ENCODE measurements at places on chromosomes 7 and 10.

- no peak for DNase-seq
These were observed at the start of gene PIP for GRCh38 chr7:143131781-143132180. PIP (plus strand) TSS chr7:143132077; CDS start chr7:143132117, 40 bp downstream.

DNA sequence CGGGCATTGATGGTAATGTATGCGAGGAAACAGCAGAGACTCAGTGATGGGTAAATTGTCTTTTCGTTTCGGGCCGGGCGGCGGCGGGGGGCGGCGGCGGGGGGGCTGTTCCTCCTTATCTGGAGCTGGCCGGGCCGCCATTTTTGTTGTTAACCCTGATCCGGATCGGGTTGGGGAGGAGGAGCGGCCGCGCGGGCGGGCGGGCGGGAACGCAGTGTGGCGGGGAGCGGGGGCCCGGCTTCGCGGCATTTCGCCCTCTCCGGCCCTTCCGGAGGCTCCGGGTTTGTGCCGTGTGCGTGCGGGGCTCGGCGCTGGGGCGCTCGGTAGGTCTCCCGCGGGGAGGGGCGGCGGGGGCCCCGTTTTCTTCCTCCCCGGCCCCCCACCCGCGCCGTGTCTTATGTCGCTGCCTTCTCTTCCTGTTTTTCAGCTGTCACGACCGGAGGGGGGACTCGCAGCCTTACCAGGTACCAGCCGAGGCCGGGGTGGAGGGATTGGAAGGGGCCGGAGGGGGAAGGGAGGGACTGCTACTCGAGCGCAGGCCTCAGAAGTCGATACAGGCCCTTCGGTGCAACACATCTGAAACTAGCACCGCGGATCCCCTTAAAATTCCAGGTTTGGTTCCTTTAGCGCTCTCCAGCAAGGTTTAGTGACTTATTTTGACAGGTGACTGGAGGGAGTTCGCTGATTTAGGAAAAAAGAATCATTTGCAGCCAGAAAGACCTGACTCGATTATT lies 820 bp downstream of the WAC start:
- peak; percentile 77 for DNase-seq

DNA sequence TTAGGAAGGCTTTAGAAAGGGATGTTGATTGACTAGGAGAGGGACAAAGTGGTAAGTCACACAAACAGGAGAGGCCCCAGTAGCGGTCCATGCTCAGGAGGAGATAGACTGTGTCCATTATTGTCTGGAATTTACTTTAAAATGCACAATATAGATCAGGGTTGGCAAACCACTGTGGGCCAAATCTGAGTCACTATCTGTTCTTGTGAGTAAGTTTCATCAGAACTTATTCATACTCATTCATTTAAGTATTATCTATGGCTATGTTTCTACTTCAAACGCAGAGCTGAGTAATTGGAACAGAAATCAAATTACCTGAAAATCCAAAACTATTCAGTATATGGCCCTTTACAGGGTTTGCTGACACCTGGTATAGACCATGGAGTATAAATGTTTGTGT lies 166.5 kb downstream of the COL28A1 start:
- no peak for DNase-seq

- DNase-seq: no peak
These were observed 71.9 kb downstream of the FAM13C start for GRCh38 chr10:59290448-59290847.

- DNase-seq: no peak
These were observed 734.9 kb downstream of the NRG3 start for GRCh38 chr10:82609845-82610244.

GRCh38 chr10:117339578-117339977 lies 35.7 kb downstream of the PDZD8 start:
- peak; percentile 4 for DNase-seq

DNA sequence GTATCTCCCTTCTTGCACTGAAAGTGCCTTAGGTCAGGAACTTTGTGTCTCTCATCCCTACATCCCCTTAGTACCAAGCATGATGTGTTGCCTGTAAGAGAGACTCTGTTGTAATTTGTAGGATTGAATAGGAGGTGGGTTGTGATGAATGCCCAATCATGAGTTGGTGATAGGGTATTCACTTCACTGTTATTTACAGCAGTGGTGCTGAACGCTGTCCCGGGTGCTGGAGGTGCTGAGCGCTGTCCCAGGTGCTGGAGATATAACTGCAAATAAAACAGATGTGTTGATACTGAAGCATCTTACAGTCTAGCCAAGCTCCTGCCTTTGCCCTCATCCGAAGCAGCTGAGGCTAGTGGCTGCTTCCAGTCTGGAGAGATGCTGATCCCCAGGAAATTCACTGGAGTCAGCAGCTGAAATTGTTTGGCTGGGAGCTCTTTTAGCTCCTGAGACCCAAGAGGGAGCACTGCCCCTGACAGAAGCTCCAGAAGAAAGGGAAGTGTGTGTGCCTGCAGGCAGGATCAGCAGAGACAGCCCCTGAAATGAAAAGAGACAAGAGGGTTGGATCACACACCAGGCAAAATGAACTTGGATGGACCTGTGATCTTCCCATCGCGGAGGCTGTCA lies 183.4 kb downstream of the SORCS3 start:
- peak; percentile 17 for DNase-seq

DNA sequence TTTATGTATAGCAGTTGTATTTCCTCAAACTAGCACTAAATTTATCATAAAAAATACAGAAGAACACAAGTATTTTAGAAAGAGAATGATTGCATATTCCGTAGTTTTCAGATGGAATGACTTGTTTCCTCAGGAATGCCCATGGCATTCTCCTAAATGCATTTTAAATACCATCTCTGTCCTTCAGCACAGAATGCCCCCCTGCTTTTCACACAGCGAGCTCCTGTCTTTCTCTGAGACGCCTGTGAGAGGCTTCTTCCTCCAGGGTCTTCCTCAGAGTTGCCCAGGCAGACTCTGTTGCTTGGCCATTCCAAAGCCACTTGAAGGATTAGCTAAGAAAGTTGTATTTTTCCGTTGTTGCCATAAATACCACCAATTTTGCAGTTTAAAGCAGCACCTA lies 10.1 kb downstream of the LANCL2 start:
- no peak for DNase-seq

DNA sequence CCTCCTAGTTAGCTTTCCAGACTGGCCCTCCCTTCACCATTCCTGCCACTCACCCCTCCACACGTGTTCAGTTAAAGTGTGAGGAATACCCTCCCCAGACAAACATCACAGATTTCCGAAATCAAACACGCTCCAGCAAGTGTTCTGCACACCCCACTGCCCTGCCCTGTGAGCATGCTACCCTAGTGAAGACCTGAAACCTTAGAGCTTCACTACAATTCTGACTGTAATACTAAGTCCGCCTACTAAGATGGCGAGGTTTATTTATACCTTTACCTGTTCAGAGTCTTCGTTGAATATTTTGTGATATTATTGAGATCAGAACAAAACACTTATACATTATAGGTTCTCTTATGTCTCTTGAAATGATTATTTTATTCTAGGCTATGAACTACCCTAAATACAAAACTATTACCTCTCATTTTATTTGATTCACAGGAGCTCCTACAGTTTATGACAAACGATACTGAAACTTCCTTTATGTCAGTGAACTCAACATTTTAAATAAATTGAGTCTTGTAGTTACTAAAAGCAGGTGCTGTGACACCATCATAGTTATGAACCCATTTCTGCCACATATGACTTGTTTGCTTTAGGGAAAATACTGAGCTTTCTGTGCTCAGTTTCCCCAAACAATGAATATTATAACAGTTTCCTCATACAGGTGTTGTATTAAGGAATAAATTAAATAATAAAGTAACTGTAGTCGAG lies 8.6 kb downstream of the SCIN start:
- no peak for DNase-seq

DNA sequence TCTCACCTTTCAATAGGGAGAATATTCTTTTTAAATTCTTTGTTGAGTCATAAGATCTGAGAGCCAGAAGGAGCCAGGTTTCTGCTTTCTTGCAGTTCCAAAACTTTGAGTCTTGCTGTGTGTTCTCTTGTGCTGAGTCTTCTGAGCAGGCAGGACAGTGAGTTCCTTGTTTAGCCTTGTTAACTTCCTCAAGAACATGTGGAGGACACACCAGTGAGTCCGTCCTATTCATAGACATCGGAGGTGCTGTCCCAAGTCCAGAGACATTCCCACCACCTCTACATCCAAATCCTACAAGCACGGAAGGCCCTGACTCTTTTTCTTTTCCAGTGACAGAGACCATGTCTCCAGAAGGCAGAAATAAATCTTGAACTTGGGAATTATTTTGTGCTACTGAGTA lies 135.2 kb upstream of the AGK start:
- no peak for DNase-seq

DNA sequence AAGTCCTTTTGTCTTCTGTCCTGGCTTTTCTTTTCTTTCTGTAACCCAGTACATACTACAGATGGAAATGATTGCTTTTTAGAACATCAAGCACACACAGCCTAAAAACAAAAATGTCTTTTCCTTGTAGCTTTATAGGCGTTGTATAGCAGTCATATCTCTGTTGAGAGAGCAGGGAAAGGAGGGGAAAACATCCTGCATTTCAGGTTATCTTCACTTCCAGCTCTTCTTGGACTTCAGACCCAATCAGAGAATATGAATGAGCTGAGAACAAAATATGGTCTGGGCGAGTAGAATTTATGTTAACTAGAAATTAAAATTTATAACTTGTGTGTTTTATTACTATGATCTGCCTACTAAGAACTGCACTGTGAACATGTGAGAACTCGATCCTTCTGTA lies 14.7 kb downstream of the TMEM60 start:
- DNase-seq: no peak

DNA sequence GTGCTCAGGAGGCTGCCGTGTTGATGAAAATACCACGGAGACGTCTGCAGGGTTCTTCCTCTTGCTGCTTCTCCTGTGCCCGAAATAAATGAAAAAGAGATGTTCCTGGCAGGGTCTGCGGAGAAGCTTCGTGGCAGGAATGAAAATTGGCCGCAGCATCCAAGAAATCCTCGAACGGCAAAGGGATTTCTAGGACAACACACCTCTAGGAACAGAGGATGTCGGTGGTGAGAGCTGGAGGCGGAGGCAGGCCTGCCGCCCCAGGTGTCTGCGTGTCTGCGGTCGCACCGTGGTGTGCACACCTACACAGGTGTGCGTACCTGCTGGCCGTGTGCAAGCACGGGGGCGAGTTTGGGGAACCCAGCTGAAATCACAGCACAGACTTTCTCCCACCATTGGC lies 43.4 kb downstream of the TMEM130 start:
- DNase-seq: no peak

- no peak for DNase-seq
These were observed 82.7 kb downstream of the RPS24 start for GRCh38 chr10:78116361-78116760.

DNA sequence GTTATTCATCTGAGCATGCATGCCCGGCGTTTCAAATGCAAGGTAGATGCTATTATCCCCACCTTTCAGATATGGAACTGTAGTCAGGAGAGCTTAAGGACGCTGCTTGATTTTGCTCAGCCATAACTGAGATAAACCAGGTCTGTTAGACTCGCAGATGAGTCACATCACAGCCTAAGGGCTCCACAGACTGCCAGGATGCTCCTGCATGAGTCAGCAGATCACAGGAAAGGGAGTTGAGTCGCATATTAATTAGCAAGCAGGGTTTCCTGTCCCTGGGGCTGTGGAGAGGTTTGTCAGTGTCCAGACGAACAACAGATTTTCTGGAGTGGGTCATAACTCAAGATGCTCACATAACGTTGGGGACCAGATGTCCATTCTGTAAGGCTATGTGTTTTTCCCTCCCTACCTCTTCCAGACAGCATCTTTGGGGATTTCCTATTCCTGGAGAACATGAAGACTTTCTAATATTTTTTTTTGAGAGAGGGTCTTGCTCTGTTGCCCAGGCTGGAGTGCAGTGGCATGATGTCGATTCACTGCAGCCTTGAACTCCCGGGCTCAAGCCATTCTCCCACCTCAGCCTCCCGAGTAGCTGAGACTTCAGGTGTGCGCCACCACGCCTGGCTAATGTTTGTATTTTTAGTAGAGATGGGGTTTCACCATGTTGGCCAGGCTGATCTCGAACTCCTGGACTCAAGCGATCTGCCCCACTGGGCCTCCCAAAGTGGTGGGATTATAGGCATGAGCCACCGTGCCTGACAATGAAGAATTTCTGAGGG lies 36.7 kb downstream of the PFKFB3 start:
- peak; percentile 95 for DNase-seq

GRCh38 chr10:77037735-77038403 lies 599.7 kb downstream of the KCNMA1 start:
- no peak for DNase-seq

DNA sequence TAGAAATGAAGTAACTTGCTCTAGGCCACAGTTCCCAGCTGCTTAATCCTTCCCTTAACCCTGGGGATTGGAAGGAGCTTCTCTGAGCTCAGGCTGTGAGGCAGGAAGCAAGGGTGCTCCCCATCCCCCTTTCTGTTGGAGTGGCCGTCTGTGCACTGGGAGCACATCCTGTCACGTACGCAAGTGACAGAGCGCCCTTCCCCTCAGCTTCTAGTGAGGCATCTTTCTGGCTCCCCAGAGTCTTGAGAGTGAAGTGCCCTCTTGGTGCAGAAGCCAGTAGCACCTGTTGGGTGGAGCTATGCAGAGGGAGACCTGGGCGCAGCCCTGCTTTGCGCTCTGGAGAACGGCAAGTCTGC lies 47.8 kb downstream of the SHH start:
- DNase-seq: no peak

DNA sequence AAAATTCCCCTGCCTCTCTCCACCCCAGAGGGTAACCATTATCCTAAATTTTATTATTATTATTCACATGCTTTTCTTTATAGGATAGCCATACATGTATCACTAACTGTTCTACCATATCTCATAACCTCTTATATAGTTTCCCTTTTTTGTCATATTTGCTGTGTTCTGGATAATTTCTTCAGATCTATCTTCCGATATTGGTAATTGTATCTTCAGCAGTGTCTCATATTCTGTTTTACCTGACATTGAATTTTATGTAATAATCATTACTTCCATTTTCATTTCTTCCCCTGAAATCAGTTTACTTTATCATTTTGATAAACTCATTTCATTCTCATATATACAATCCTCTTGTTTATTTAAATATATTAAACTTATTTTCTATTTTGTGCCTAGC lies 273.5 kb downstream of the ADK start:
- no peak for DNase-seq

DNA sequence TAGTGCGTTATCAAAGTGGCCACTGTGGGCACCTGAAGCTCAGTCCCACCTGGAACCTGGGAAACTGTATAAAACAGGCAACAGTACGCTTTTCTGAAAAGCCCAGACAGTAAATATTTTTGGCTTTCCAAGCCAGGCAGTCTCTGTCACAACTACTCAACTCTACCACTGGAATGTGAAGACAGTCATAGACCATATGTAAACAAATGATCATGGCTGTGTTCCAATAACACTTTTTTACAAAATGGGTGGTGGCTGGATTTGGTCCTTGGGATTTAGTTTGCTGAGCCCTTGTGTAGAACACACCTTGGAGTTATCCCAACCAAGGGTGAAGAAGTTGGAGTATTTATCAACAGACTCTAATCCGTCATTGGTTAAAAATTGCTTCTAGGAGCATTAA lies 259.9 kb downstream of the SKIDA1 start:
- DNase-seq: peak; percentile 15

All from GM03348 (cell line).